ENCODE measurements at places on chromosomes 11 and 22. TPM values are rescaled to one million over a fixed set of nuclear protein-coding genes. Genes with fewer than 3 reads are reported as not detected.
A peak's percentile ranks its signal among the peaks of the same experiment; 100 is the strongest.

IFTAP gene
- polyA plus RNA-seq: 0.63 TPM

SERHL2 gene
- polyA plus RNA-seq: 1.8 TPM

TRPM5 gene
- not detected for polyA plus RNA-seq

CREB3L1 gene
- polyA plus RNA-seq: 0.36 TPM

OR56A1 gene
- polyA plus RNA-seq: not detected

PRODH gene
- not detected for polyA plus RNA-seq

DUSP8 gene
- polyA plus RNA-seq: not detected

MISFA gene
- polyA plus RNA-seq: 2.3 TPM

CKAP5 gene
- polyA plus RNA-seq: 76.3 TPM

DNA sequence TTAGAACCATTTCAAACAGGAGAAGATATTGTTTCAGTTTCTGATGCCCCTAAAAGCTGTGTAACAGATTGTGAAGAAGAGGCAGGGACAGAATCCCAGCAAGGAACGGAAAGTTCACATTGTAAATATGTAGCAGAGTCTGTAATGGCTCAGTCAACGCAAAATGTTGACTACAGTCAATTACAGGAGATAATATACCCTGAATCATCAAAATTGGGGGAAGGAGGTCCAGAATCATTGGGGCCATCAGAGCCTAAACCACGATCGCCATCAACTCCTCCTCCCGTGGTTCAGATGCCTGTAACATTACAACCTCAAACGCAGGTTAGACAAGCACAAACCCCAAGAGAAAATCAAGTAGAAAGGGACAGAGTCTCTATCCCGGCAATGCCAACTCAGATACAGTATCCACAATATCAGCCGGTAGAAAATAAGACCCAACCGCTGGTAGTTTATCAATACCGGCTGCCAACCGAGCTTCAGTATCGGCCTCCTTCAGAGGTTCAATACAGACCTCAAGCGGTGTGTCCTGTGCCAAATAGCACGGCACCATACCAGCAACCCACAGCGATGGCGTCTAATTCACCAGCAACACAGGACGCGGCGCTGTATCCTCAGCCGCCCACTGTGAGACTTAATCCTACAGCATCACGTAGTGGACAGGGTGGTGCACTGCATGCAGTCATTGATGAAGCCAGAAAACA lies 40.8 kb downstream of the IGLL1 start:
- DNase-seq: peak; percentile 36
- no peak overlapping the region for H3K4me3 ChIP-seq
- peaks cover 2% of the 10 kb centered on the region for H3K27me3 ChIP-seq
- no peak overlapping the region for H3K27ac ChIP-seq
- H3K36me3 ChIP-seq: no peaks in the 10 kb centered on the region

GRCh38 chr11:12979928-12980689 lies 29.0 kb upstream of the RASSF10 start:
- no peak overlapping the region for H3K4me3 ChIP-seq
- no peaks in the 10 kb centered on the region for H3K36me3 ChIP-seq
- DNase-seq: no peak
- H3K27ac ChIP-seq: no peak overlapping the region

- DNase-seq: no peak
- no peak overlapping the region for H3K27ac ChIP-seq
- peaks cover 2% of the 10 kb centered on the region for H3K4me1 ChIP-seq
- H3K36me3 ChIP-seq: peaks cover 19% of the 10 kb centered on the region
These were observed 8.4 kb upstream of the PMM1 start for GRCh38 chr22:41598081-41598480.

DNA sequence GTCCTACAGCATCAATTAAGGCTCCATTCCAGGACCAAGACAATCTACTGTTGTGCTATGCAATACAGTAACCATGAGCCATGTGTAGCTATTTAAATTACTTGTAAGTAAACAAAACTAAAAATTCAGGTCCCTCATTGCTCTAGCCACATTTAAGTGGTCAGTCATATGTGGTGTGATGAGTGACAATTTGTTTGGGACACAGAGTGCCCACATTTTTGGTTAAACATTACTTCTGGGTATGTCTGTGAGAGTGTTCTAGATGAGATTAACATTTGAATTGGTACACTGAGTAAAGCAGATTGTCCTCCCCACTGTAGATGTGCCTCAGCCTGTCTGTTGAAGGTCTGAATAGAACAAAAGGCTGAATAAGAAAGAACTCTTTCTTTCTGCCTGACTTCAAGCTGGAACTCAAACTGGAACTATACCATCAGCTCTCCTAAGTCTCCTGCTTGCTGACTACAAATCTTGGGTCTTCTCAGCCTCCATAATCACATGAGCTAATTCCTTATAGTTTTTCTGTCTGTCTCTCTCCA lies 15.8 kb downstream of the KBTBD3 start:
- no peaks in the 10 kb centered on the region for H3K27me3 ChIP-seq
- no peaks in the 10 kb centered on the region for H3K36me3 ChIP-seq
- H3K4me3 ChIP-seq: no peak overlapping the region
- DNase-seq: no peak
- H3K27ac ChIP-seq: no peak overlapping the region

DNA sequence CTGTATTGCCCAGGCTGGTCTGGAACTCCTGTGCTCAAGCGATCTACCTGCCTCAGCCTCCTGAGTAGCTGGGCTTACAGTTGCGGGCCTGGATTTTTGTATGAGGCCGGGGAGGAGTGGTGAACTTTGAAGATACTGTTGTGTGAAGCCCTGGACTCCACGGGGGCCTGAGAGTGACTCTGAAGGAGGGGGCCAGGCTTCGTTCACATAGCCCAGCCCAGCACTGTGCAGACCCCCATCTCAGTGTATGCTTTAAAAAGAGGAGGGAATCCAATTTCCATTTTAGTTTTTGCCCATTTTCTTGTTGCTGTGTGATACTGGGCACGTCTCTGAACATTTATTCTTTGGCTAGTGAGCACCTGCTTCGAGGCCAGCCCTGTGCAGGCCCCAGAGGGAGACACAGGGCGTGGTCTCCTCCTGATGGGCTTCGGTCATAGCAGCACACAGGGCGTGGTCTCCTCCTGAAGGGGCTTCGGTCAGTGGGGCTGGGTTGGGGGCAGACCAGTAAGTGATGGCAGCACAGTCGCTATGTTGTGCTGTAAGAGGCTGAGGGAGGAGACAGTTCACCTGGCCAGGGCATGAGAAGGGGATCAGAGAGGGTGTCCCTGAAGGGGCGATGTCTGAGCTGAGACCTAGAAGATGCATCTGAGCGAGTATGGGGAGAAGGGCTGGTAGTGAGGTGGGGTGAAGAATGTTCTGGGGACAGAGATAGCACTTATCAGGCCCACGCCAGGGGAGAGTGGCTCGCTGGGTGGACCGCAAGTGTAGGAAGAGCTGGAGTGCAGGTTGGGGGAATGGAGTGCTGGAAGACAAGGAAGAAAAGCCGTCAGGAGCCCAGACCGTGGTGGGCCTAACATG lies 14.0 kb downstream of the SAMM50 start:
- H3K4me1 ChIP-seq: no peaks in the 10 kb centered on the region
- H3K27me3 ChIP-seq: no peaks in the 10 kb centered on the region
- peaks cover 29% of the 10 kb centered on the region for H3K36me3 ChIP-seq
- no peak for DNase-seq
- H3K27ac ChIP-seq: no peak overlapping the region
- H3K4me3 ChIP-seq: no peak overlapping the region

- no peak for DNase-seq
- no peaks in the 10 kb centered on the region for H3K36me3 ChIP-seq
- H3K4me1 ChIP-seq: no peaks in the 10 kb centered on the region
- H3K27ac ChIP-seq: no peak overlapping the region
These were observed 68.9 kb upstream of the SEPTIN5 start for GRCh38 chr22:19645391-19645790.

DNA sequence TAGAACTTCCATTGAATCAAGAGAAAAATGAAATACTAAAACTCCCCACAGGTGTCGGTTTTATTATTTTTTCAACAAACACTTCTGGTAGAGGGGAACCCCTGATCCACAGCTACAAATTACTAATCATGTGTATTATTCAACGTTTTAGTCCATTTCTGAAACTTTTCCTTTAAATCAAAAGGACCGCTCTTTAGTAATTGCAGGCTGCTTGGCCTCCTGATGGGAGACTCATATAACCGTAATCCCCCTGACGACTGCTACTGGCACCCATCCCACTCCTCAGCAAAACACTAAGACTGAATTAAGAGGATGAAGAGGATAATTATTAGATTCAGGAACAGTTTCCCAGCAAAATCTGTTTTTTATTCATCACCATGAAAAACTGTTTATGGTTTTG lies 46.4 kb downstream of the PAX6 start:
- H3K4me1 ChIP-seq: no peaks in the 10 kb centered on the region
- no peak overlapping the region for H3K4me3 ChIP-seq
- no peak overlapping the region for H3K27ac ChIP-seq

GRCh38 chr11:1255151-1255550 lies 32.3 kb downstream of the MUC5B start:
- no peak overlapping the region for H3K4me3 ChIP-seq
- no peaks in the 10 kb centered on the region for H3K4me1 ChIP-seq
- no peak for DNase-seq
- no peaks in the 10 kb centered on the region for H3K27me3 ChIP-seq
- no peak overlapping the region for H3K27ac ChIP-seq

- H3K4me3 ChIP-seq: no peak overlapping the region
- no peak overlapping the region for H3K27ac ChIP-seq
These were observed 453.5 kb downstream of the OPCML start for GRCh38 chr11:133078591-133079404.

GRCh38 chr11:33362051-33362910 lies 105.1 kb downstream of the HIPK3 start:
- no peak for DNase-seq
- no peaks in the 10 kb centered on the region for H3K36me3 ChIP-seq
- no peak overlapping the region for H3K27ac ChIP-seq

DNA sequence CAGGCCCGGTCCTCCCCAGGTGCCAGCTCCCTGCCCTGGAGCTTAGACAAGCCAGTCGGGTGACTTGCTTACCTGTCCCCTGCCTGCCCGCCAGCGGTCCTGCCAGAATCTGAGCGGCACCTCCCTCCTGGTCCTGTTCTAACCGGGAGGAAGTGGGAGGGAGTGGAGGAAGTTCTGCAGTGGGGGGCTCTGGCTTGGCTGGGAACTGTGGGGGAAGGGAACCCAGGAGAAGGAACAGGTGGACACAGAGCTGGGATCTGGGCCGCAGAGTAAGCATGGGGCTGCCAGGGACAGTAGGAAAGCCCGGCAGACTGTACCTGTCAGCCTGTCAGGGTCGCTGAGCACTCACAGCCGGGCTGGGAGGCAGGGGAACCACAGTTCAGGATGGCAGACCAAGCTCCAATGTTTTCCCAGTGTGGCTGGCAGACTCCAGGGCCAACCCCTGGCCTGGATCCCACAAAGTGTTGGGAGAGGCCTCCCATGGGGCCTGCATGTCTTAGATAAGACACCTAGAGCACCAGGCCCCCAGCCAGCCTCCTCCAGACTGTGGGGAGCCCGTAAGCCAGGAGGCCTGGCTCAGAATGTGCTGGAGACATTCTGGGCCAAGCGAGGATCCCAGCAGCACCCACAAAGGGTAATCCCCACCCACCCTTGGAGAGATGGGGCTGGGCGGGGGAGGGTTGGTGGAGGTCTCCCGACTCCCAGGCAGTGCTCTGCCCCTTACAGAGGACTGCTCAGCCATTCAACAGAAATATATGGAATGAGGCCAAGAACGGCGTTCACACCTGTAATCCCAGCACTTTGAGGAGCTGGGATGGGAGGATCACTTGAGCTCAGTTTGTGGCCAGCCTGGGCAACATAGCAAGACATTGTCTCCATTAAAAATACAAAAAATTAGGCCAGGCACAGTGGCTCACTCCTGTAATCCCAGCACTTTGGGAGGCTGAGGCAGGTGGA lies 2.3 kb downstream of the CYB5R3 start:
- H3K27ac ChIP-seq: peak overlapping the region; percentile 41
- H3K4me3 ChIP-seq: peak overlapping the region; percentile 100

DNA sequence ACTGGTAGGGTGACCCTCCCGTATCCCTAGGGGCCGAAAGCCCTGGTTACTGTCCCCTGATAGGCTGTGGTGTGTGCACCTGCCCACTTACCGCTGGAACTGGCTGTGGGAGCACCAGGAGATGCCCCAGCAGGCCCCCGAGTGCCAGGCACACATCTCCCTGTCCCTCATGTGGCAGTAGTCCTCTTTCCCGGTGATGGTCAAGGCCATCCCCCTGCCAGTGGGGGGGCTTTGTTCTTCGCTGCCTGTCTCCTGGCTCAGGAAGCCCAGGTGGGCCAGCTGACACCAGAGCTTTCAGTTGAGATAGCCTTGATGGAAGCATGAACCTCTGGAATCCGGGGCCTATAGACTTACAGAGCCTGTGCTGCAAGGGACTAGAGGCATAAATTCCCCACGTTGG lies 100.5 kb downstream of the MPPED1 start:
- no peaks in the 10 kb centered on the region for H3K27me3 ChIP-seq
- no peaks in the 10 kb centered on the region for H3K36me3 ChIP-seq
- no peak for DNase-seq

DNA sequence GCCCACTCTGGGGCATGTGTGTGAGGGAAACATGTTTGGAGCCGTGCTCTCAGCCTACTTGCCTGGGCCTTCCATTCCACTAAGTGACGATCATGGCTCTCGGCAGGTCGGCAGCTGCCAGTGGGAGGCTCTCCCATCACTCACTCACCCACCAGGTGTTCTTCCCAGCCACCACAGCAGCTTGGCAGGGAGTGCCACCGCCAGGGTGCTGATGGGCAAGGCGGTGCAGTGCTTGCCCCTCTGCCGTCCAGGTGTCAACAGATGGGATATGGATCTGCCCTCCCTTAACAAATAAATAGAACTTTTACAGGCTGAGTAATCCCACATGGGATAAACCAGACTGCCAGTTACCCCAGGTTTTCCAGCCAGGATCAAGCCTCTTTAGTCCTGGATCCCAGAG lies 205.5 kb upstream of the TMEM45B start:
- DNase-seq: no peak
- no peak overlapping the region for H3K4me3 ChIP-seq
- H3K36me3 ChIP-seq: no peaks in the 10 kb centered on the region
- H3K27me3 ChIP-seq: no peaks in the 10 kb centered on the region

DNA sequence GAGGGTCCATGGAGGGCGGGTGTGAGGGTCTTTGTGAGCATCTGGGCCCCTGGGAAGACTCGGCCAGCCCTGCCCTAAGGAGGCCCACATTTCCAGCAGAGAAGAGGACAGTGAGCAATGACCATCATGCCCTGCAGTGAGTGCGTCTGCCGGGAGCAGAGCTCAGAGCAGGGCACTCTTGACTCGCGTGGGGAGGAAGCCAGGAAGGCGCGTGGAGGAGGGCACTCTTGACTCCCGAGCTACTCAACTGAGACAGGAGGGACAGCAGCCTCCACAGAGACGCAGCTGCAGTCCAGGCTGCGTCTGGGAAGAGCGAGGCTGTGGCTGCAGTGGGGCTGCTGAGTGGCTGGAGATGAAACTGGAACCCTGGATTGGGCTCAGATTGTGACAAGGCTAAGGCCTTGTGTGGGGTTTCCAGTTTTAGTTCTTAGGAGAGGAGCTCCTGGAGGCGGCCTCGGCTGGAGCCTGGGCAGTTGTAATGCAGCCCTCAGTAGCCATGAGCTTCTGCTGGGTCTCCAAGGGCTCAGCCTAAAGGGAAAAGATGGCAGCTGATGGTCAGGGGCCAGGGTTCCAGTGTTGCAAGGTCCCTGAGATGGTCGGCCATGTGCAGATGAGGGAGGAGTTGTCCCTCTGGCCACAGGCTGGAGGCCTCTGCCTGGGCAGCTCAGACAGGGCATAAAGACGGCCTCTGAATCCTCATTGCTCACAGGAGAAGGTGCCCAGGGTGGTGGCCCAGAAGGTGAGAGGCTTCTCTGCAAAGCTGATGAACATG lies 264.7 kb upstream of the B3GAT1 start:
- no peaks in the 10 kb centered on the region for H3K36me3 ChIP-seq
- H3K27me3 ChIP-seq: no peaks in the 10 kb centered on the region
